Stimulated activated CD4-positive, alpha-beta T cell treated with anti-CD3 and anti-CD28 coated beads, Interleukin-4, amount 100 ng/mL, for 24 hours (primary cell): ENCODE measurements at places on chromosomes 3 and 15.

DNA sequence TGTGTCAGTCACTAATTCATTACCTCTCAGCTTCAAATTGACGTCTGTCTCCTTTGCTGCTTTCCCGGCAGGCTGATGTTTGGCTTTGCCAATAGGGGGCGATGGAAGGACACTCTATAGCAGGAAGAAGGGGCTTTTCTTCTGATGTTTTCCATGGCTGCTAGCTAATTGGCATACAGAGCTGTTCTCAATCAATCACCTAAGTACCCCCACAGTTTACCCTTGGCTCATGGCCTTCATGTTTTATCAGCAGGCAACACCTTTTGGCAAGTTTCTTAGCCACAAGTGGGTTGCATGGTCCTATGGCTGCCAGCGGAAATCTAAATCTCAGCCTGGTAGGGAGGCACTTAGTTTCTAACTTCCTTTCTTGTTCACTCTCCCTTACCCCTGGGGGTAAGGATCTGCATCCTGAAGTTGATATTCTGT, 45.0 kb downstream of the ESYT3 start:
- peak; percentile 14 for DNase-seq

DNA sequence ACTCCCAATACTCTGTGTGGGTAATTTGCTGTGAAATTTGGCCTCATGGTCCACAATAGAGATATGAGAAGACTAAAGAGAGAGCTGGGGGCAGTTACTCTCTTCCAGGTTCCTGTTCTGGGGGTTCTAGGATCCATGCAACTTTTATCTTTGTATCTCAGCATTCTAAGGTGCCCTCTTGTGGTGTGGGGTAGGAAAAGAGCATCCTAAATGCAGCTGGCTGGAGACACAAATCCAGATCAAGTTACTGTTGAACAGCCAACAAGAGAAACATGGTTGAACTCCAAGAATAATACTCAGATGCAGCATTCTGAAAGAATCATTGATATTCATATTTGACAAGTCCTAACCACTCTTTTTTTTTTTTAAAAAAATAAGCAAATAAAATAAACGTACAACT, 238.2 kb downstream of the GREM1 start:
- DNase-seq: no peak

DNA sequence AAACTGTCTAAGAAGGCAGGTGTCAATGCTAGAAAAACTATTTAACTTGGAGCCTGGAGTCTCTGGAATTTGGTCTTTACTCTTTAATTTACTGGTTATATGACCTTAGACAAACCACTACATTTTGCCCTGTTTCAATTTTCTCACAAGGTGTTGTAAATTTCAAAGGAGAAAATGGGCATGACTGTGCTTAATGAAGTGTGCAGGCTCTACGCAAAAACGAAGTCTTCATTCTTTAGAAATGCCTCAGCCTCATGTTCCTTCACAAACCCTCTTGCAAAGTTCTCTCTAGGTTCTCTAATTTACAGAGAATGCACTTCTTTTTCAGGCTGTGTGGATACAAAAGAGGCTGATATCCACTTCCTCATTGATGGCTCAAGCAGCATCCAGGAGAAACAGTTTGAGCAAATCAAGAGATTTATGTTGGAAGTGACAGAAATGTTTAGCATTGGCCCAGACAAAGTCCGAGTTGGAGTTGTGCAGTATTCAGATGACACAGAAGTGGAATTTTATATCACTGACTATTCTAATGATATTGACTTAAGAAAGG, 39.1 kb downstream of the COL6A5 start:
- no peak for DNase-seq

DNA sequence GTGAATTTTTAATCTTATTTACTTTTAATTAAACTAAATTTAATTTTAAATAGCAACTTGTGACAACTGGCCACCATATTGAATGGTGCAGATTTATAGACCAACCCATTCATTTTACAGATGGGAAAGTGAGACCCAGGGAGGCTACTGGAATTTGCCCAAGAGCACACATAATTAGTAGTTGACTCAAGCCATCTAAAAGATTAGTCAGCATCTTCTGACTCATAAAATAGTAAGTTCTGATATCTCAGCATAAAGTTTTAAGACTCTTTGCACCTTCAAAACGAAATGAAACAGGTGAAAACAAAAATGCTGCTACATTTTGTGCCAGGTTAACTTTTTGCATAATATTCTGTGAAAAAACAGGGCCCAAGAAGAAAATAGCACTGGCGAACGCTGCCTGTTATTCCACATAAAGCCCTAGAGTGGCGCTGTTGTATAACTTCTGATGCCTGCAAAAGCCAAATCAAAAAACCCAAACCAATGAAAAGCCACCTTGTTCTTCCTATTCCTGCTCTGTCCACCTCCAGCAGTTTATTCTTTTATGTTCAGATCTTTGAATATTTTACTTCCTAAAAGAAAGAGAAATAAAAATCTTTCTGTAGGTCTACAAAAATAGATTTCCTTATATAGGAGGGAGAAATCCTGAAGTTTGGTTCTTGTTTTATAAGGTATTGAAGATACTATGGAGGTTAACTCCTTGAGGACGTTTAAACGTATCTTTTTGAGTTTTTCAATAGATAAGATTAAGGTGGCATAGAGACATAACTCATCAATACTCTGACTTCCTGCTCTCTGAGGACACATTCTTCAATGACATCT, 62.8 kb downstream of the OTOL1 start:
- DNase-seq: no peak

- DNase-seq: no peak
These were observed 9.0 kb downstream of the FANCD2OS start for GRCh38 chr3:10099041-10099440.

- DNase-seq: no peak
These were observed 105.3 kb downstream of the CTNNB1 start for GRCh38 chr3:41304593-41304992.

DNA sequence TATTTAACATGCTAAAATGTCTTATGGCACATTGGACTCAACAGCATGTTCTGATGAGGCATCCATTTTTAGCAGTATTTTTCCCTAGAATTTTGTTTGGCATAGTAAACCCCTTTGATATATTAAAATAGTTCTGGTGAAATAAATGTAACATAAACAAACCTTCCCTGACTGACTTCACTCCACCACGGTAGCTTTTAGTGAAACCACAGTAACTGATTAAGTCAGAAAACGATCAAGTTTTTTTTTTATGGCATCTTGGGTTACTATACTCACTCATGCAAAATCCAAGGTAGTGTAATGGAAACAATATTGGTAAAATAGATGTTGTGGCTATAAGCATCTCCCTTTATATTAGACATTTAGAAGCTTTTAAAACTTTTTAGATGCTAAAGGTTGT, 2.8 kb downstream of the SERP1 start:
- DNase-seq: no peak

- no peak for DNase-seq
These were observed 38.2 kb upstream of the MYZAP start for GRCh38 chr15:57553526-57553925.

DNA sequence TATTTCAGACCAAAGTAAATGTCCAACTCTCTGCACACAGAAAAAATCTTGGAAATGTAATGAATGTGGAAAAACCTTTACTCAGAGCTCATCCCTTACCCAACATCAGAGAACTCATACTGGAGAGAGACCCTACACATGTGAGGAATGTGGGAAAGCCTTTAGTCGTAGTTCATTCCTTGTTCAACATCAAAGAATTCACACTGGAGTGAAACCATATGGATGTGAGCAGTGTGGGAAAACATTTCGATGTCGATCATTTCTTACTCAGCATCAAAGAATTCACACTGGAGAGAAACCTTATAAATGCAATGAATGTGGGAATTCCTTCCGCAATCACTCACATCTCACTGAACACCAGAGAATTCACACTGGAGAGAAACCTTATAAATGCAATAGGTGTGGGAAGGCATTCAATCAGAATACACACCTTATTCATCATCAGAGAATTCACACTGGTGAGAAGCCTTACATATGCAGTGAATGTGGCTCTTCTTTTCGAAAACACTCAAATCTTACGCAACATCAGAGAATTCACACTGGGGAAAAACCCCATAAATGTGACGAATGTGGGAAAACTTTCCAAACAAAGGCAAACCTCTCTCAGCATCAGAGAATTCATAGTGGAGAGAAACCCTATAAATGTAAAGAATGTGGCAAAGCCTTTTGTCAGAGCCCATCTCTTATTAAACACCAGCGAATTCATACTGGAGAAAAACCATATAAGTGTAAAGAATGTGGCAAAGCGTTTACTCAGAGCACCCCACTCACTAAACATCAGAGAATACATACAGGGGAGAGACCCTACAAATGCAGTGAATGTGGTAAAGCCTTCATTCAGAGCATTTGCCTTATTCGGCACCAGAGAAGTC, 8.0 kb upstream of the ZNF501 start:
- DNase-seq: no peak

DNA sequence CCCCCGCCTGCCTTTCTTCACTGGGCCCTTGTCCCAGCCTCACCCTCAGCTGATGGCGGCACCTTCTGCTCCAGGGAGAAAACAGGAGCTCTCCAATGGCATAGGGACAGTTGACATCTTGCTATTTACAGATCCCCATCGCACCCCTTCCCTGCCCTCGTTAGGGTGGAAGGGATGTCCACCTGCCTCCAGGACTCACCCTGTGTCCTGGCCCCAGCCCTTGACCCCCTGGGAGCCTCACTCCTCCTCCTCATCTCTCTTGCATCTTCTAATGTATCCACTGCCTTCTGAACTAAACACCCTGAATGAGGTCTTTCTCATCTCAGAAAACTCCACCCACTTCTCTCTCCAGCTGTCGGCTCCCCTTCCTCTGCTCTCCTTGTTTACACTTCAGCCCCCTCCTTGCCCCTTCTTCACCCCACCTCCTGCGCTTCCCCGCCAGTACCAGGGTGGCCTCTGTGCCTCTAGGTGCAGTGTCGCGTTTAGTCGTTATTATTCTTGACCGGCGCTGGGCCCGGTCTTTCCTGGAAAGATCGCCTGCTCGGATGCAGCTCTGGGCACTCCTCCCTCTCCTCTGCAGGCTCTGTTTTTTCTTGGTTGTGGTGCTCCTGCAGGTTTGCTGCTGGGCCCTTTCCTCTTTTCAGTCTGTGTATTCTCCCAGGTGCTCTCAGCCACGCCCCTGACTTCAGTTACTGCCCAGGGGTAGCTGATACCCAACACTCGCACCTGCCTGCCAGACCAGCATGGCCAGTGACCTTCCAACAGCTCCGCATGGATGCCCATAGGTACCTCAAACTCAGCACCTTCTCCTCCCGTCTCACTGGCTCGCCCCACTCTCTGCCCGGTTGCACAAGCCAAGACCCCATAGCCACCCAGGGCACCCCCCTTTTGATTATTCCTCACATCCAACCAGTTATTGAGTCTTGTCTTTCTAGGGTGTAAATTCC, 42.9 kb downstream of the PML start:
- DNase-seq: no peak

- DNase-seq: no peak
These were observed 13.2 kb upstream of the ZBED2 start for GRCh38 chr3:111608383-111608782.

- no peak for DNase-seq
These were observed 46.3 kb downstream of the GASK1A start for GRCh38 chr3:43025423-43025822.

DNA sequence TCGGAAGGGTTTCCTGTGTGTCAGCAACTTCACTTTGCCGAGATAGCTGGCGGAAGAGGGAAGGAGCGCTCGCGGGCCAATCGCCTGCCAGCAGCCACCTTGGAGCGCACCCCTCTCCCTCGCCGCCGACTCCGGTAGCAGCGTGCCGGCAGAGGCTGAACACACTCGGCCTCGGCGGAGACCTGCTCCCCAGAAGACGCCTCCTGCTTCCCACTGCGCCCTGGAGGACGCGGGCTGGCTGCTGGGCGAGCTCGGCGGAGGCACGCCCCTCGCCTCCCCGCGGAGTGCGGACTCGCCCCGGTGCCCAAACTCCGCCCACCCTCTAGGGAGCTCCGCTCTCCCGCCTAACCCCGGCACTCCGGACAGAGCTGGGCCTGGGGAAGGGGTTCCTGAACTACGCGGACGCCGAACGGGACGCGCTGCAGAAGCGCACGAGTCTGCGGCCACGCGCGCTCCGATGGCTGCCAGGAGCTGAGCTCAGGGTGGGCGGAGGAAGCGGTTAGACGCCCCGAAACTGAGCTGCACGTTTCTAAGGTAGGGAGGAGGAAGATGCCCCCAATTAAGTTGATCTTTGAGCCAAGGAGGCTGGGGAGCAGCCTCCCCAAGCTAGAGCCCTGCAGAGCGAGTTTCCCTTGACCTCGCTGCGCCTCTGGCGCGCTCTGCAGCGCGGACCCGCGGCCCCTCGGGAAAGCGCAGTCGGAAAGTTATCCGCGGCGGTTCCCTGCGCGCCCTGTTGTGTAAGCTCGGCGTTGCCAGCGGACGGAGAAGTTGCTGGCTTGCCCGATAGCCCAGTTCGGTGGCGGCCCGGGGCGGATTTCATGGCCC, at the start of gene P2RY1:
Gene P2RY1 (plus strand): TSS at position 356 of the 825 bp plus-strand sequence. CDS start 652 bp downstream, outside the sequence.
- DNase-seq: no peak

- DNase-seq: no peak
These were observed 57.9 kb upstream of the SEC22A start for GRCh38 chr3:123143669-123144411.

- DNase-seq: no peak
These were observed 81.5 kb downstream of the MYO1E start for GRCh38 chr15:59291213-59291549.

- DNase-seq: no peak
These were observed 125.3 kb upstream of the CHRNA7 start for GRCh38 chr15:31905054-31905453.

- no peak for DNase-seq
These were observed 227.0 kb downstream of the FMN1 start for GRCh38 chr15:32967521-32967920.

DNA sequence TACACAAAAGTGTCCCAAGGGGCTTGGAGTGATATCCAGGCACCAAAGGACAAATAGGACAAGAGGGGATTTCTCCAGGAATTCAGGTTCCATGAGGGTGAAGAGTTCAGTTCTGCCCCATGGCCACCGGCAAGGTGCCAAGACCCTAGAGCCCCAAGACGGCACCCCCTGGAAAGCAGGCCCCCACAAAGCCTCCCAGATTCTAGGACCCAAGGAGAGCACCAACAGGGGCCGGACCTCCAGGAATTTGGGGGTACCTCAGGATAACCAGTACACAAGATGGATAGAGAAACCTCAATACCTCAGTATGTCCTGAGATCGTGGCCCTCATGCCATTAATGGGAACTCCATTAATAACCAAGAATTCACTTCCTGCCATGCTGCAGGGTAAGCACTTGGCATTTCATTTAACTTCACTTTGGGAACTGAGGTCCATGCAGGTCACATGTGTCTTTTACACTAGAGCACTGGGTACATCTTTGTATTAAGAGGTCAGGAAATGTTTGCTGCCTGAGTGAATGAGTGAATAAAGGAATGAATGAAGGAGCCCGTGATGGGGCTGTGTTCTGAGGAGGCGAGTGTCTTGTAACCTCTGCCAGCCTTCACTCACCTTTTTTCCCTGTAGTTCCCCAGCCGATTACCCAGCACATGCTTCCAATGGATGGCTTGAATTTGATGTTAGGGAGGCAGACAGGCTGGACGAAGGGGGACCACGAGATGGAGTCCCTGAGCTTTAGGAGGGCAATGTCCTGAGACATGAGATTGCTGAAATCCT, 15.5 kb upstream of the PRSS50 start:
- DNase-seq: no peak

- DNase-seq: no peak
These were observed 242.1 kb upstream of the TLE3 start for GRCh38 chr15:70339571-70340493.

- DNase-seq: no peak
These were observed 29.4 kb downstream of the ITGA11 start for GRCh38 chr15:68402432-68403160.

GRCh38 chr15:71651750-71652186, 158.6 kb upstream of the NR2E3 start:
- no peak for DNase-seq

GRCh38 chr3:124463234-124463633, 267.0 kb upstream of the UMPS start:
- no peak for DNase-seq
